Stimulated activated CD4-positive, alpha-beta T cell treated with anti-CD3 and anti-CD28 coated beads, Interleukin-1b, Interleukin-23, amount 100 ng/mL, for 24 hours (primary cell): ENCODE measurements at places on chromosomes 7 and 10.

DNA sequence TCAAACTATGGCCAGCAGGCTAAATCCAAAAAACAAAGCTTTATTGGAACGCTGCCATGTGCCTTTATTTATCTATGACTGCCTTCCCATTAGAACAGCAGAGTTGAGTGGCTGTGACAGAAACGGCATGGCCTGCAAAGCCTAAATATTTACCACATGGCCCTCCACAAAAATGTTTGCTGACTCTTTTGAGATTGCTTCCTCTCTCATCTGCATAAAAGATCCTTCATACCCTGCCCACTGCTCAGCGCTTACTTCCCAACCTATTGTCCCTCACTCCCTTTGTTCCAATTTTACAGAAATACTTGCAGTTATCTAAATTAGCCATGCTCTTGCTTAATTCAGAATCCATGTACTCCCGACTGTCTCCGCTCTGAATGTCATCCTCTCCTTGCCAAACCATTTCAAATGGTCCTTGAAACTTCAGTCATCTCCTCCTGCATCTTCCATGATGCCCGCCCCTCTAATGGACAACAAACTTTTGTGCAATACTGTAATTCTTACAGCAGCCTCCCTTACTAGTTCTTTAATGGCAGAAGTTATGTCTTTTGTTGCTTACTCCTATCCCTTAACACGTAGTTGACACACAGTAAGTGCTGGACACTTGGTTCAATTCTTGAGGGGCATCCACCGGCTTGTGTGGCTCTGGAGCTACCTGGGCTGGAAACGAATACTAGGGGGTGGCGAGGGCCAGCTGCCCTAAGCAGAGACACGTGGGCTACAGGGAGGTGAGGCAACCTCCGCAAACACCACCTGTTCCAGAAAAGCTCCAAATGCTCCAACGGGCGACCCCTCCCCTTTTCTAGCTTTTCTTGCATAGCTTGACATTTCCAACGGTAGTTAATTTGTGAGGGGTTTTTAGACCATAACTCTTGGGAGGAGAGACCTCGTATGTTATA, 832 bp downstream of the XRCC2 start:
- DNase-seq: no peak

DNA sequence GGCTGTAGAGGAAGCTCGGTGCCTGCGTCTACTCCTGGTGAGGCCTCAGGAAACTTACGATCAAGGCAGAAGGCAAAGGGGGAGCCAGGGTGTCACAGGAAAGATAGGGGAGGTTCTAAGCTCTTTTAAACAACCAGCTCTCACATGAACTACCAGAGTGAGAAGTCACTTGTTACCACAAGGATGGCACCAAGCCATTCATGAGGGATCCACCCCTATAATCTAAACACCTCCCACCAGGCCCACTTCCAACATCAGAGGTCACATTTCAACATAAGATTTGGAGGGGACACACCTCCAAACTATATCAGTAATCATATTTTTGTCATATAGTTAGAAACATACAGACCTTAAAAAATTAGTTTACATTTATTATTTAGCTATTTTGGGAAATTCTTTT, 9.4 kb downstream of the NOC3L start:
- DNase-seq: no peak

GRCh38 chr7:13420726-13421125, 568.7 kb downstream of the ETV1 start:
- DNase-seq: no peak

GRCh38 chr7:143374561-143374960, 6.6 kb upstream of the ZYX start:
- no peak for DNase-seq

GRCh38 chr10:22222236-22223190, 4.7 kb upstream of the EBLN1 start:
- DNase-seq: no peak

- no peak for DNase-seq
Measured at GRCh38 chr10:77180794-77181193, 456.8 kb downstream of the KCNMA1 start.

DNA sequence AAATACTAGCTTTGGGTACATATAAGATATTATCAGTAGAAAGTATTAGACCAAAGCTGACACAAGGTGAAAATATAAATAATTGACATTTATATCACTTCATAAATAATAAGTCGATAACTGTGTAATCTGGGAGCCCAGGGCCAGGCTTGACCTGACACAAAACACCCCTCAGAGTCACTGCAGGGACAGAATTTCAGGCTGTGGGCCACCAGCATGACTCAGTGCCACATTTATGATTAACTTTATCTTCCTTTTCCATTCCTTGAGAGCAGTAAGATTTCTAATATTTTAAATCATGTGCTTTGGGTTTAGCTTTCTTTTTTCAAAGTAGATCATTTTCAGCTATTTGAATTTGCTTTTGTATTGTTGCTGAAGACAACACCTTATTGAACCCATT, 102.9 kb upstream of the NFE2L3 start:
- no peak for DNase-seq

GRCh38 chr7:82289152-82289535, 154.4 kb downstream of the CACNA2D1 start:
- no peak for DNase-seq

- no peak for DNase-seq
Measured at GRCh38 chr7:94080551-94080950, 76.4 kb upstream of the BET1 start.

DNA sequence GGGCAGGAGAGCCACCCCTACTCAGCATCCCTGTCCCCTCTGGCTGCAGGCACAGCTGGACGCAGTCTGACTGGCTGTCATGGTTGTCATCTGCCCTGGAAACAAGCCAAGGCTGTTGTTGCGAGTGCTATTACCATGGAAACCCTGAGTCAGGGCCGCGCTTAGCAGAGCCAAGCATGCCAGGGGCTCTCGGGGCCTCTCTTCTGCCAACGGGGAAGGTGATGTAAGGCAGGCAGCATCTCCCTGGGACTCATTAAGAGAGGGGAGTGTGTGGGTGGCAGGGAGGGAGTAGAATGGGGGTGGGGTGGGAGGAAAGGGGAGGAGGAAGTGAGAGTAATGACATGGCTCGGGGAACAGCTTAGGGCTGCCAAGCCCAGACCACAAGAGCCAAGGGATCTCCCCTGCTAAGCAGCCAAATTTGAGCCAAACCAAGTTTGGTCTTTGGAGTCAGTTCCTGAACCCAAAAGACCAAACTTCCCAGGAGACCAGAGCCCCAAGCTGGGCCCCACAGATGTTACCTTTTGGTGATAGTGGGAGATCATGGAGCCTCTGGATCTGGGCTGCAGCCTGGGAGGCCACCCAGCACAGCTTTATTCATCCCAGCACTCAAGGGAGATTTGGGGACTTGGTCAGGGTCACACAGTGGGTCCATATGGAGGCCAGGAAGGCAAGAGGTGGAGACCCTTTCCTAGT, 67.6 kb downstream of the TMEM130 start:
- no peak for DNase-seq

- DNase-seq: no peak
Measured at GRCh38 chr10:49152663-49153062, 18.8 kb upstream of the FAM170B start.

- DNase-seq: no peak
Measured at GRCh38 chr10:115947104-115947503, 325.9 kb downstream of the GFRA1 start.

DNA sequence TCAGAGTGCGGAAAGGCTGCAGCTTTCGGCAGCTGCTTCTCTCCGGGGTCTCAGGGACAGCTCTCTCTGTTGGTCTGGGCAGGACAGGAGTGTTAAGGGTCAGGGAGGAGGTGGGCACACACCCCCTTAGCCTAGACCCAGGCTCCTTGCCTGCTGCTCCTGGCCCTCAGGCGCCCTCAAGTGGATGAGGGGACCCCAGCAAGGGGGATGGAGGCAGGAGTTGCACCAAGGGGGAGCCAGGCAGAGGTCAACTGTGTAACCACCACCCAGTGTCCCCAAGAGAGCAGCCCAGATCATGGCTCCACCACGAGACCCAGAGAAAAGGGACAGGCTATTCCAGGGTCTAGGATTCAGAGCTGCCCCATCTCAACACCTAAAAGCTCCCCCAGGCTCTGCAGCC, 26.9 kb downstream of the SPOCK2 start:
- DNase-seq: no peak

DNA sequence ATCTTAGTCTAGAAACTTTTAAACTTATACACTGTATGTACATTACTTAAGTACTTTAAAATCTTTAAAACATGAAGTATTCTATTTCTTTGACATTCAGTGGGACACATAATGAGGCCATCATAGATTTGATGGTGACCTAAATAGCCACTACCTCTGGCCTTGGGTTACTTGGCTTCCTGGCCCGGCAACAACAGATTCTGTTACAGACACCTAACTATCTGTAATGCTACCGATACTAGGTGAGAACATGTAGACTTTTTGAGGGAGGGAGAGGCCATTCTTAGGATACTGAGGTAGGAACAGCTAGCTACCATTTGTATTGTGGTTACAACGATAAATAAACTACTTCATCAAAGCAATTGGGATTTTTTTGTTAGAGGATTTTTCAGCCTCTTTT, 154.7 kb upstream of the KAT6B start:
- no peak for DNase-seq

DNA sequence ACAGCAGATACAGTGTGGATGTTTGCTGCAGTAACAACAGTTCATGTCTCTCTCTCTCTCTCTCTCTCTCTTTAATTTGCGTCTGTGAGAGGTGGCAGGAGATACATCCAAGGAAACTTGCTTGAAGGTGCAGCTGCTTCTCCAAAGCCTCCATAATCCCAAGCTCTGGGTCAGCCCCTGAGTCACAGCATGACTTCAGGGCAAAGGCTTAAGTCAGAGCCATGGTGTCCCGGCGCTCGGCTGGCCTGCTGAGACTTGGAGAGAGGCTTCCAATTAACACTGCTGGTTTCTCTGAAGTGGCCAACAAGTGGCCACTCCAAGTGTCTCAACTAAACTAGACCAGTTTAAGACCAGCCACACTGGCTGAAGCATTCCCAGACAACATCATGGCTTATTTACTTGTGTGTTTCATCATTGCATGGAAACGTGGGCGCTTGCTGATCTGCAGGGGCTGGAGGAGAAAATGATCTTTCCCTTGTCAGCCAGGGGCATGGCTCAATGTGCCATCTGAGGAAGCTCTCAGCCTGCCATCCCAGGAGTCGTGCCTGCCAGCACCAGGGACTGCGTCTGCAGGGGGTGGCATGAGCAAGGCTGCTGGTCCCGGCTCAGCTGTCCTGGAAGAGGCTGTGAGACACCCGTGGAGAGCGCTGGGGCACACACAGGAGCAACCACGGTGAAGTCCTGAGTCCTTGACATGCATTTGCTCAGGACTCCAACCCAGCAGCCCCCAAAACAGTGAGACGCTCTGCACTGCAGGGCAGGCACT, 254.2 kb downstream of the COBL start:
- DNase-seq: no peak

DNA sequence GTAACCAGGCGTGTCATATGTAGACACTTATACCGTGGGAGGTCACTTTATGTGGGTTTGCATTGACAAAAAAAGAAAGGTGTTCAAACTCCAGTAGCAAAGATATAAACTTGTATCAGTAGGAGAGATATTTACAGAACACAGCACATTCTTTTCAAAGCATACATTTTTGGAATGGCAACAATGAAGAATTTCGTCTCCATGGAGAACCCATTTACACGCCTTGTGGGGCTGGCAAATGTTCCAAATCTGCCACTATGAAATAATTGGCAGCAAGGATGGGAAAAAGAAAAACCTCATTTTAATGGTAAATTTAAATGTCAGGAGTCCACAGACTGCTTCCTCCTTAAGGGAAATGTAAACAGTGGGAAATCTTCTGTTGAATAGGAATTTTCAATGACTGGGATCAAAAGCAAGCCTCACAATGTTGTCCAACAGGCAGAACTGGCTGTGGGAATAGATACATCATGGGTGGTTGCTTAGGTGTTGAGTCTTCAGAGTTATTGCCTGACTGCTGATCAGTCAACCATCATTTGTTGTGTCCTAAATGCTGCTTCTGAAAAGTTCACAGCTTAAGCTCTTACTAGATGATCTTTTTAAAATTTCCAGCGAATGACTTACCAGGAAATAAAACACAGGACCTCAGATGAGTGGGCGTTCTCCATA, 256.6 kb upstream of the SEMA3C start:
- no peak for DNase-seq

- no peak for DNase-seq
Measured at GRCh38 chr7:30682212-30683083, at the start of gene CRHR2. TSS of gene CRHR2 (minus strand) at chr7:30682456. CDS start at chr7:30682280, 176 bp downstream.
